ENCODE measurements at places on chromosomes 12 and 14.
A peak's percentile ranks its signal among the peaks of the same experiment; 100 is the strongest.

GRCh38 chr12:6563448-6564050 is 4.5 kb downstream of the NOP2 start:
- peak; percentile 34 for DNase-seq

DNA sequence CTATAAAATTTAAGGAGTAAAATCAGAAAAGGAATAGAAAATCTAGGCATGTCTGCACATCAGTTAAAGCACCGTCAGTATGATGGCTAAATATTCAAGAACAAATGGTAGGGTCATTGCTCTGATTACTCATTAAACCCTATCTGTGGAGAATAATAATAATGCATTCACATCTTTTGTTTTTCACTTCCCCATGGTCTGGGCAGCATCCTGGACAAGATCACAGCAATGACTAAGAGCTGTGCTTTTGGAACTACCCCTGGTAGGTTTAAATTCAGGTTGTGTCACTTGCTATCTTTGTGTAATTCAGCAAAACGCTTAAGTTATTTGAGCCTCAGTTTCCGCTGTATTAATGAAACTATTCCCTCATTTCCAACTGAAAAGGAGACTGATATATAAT is 33.1 kb downstream of the C12orf42 start:
- DNase-seq, result no peak

DNA sequence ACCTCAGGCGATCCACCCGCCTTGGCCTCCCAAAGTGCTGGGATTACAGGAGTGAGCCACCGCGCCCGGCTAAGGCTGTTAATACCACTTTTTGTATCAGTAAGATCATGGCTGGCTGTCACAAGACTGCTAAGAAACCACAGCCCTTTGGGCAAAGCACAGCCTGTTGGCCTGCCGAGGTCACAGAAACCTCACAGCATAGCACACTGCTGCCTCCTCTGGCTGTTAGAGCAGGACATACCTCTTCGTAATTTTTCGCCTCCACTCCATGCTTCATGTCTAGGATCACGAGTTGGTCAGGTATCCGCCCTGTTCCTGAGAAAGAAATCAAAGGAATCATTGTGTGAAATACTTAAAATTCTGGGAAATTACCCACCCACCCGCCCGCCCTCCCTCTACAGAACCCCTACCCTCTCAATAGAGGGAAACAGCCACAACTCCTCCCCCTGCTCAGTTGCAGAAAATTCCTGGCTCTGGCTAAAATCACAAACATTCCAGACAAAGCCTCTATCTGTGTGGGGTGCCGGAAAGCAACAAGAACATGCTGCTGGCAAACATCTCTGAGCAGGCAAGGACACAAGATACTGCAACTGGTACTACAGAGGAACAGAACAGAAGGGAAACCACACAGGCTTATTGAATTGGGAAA is 20.7 kb upstream of the NEK9 start:
- no peak for DNase-seq

GRCh38 chr14:102593825-102594137 is 1.3 kb downstream of the RCOR1 start:
- no peak for DNase-seq

- DNase-seq, result no peak
These were observed 2.6 kb downstream of the EXOC5 start for GRCh38 chr14:57266065-57266464.

Data from stimulated activated CD8-positive, alpha-beta memory T cell treated with anti-CD3 and anti-CD28 coated beads, Interleukin-4, amount 100 ng/mL, for 1 hour (primary cell).